ENCODE measurements at places on chromosomes 3 and 15.

- DNase-seq, result no peak
Observed at GRCh38 chr3:30167541-30168011, 438.8 kb upstream of the TGFBR2 start.

GRCh38 chr15:100580414-100580813 is 21.6 kb downstream of the LINS1 start:
- no peak for DNase-seq

DNA sequence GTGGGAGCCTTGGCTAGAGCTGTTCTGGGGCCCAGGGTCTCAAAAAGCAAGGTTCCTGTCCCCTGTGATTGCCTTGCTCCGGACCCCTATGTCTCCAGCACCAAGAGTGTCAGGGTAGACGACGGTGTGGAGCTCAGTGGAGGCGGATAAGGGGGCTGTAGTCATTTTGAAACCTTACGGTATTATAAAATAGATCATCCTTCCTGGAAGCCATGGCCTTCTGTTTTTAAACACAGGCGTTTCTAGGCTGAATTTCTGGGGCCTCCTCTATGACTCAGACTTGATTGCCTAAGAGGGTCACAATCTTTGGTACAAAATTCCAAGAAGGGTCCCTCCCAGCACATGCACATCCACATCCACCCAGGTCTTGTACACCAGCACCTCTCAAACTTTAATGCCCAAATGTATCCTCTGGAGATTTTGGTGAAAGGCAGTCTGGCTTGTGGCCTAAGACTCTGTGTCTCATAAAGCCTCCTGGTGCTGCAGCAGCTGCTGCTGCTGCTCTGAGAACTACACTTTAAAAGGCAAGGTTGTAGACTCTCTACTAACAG is 70.5 kb upstream of the XCR1 start:
- peak; percentile 5 for DNase-seq

- no peak for DNase-seq
Observed at GRCh38 chr15:85402195-85402881, 21.9 kb downstream of the AKAP13 start.

GRCh38 chr15:28021281-28022039 is 77.7 kb downstream of the OCA2 start:
- DNase-seq, result no peak

DNA sequence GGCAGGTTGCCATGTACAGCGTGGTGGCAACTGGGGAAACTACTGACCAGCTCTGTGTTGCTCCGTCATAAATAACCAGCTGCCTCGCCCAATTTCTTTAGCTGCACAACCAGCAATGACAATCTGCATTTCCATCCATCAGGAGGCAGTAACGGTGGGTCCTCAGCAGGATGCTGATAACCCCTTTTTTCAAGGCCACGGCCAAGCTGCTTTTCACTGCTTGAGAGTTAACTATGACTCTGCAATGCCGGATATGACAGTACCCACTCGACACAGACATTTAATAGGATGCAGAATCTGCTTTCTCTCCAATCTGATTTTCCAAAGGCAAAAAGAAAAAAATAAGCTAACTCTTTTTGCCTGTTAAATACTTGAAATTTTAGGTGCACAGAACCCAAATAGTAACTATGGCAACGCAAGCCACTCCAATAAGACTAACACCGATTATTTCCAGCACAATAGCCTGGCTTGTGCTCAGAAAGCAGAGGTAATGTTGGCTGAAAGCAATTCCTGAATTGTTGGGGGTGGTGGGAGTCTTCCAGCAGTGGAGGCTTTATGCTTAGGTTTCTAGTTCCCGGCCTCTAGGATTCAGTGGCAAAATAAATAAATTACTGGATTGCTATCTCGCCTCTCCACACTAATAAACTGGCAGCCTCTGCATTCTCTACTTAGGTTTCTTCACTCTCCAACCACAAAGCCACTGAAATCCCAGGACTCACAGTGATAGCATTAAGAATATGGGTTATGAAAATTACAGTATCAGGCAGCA is 31.2 kb upstream of the SRGAP3 start:
- no peak for DNase-seq

DNA sequence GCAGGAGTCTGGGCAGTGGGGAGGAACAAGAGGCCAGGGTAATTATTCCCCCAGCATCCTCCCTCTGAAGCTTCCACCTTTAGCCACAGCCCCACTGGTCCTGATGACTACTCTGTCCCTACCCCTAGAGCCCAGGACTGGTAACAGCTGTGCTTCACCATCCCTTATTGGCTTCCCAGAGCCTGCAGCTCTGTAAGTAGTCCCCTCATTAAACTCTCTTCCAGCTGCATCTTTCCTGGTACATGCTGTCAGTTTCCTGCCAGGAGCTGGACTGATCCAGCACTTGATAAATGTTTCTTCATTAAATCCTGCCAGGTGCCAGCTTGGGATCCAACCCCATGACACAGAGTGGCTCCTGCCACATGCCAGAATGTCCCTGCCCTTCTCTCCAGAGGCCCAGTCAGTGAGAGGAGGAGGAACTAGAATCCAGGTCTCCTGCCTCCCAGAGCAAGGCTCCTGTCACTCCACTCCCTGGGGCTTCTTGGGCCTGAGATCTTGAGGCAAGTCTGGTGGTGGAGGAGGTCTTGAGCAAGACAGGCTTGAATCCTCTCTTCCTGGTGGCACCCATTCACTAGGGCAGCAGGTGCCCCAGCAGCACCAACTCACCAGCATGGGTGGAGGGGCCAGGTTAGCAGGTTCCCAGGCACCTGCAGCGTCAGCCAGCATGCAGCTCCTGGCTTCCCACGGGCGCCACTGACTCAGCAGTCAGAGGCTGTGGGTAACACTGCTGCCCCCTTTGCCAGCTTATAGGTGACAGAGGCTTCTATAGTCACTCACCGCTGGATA is 27.6 kb downstream of the FBXW12 start:
- no peak for DNase-seq

Measured in CD4-positive, alpha-beta T cell (primary cell).